Activated CD4-positive, alpha-beta T cell treated with anti-CD3 and anti-CD28 coated beads, Interleukin-2, amount 50 U/mL, for 24 hours (primary cell): ENCODE measurements at places on chromosomes 13 and 19.

- no peak for DNase-seq
These were observed 150.3 kb downstream of the SLITRK5 start for GRCh38 chr13:87821512-87821911.

GRCh38 chr13:40432018-40432978 lies 234.1 kb downstream of the FOXO1 start:
- no peak for DNase-seq

GRCh38 chr13:68897331-68897928 lies 1210.2 kb upstream of the ATXN8OS start:
- DNase-seq = no peak

DNA sequence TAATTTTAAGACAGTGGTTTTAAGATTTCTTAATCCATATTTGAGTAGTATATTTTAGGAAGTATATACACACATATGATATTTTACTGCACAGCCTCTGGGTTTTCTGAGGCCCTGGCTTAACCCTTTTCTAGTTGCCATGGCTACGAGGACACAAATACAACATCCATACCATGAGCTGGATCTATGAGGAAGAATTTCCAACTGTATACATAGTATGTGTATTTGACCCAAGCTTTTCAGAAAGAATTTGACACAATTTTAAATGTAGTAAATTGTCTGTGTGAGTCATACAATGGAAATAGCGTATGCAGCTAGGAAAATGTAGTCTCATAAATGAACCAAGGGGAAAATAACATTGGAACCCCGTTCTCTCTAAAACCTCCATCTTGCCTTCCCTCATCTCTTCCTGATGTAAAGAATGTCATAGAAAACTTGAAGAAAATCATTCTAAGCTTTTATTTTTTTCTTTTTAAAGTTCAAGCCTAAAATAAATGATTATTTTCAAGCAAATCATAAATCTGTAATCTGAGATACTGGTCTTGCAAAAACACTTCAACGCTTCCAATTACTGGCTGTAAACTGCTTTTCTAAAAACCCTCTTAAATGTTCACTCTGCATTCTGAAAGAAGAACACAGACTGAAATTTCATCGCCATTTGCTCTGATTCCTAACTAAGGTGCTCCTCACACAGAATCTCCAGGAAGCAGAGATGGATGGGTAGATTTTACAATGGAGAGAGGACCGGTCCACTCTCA lies 172.4 kb downstream of the LACC1 start:
- DNase-seq = no peak

GRCh38 chr19:4391701-4392483 lies 8.5 kb downstream of the SH3GL1 start:
- DNase-seq = no peak

- no peak for DNase-seq
These were observed 132.6 kb downstream of the EFNB2 start for GRCh38 chr13:106402866-106403265.
